Stimulated activated CD4-positive, alpha-beta T cell treated with anti-CD3 and anti-CD28 coated beads, Interleukin-2, amount 100 ng/mL, for 48 hours (primary cell): ENCODE measurements at places on chromosomes 16 and 17.

DNA sequence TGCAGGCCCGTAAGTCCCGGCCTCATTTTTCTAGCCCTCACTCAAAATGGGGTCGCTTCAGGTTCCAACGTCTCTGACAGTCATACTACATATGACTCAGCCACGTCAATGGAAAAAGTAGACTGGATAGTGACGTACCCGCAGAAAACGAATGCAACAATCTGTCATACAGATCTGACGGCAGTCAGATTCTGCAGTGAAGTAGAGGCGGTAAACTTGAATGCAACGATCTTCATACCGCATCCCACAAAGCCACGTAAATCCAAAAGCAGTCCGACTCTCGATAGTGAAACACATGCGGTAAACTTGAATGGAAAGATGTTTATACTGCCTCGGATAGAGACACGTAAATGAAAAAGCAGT lies 38.4 kb upstream of the ARL4D start:
- DNase-seq: peak; percentile 59

DNA sequence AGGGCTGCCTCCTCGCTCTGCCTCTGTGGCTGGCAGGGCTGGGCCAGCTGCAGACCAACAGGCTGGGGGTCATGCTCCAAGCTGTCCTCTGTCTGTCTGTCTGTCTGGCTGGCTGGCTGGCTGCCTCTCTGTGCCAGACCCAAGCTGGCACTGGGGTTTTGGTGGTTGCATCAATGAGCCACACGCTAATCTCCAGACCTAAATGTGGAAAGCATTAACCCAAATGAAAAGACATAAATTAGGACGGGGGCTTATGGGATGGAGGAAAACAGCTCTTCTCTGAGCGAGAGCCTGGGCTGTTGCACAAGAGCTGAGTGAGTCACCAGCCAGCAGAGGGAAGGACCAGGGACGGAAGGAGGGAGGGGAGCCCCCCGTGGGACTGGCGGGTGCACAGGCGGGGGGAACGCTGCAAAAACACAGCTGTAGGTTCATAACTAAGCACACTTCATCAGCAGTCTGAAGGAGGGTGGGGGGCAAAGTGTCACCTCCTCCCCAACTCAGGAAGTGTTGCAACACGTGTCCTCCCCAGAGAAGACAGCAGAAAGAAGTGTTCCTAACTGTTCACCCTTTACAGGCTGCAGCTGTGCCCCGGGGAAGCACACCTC lies 83.4 kb downstream of the GAS7 start:
- peak; percentile 14 for DNase-seq

- DNase-seq: peak; percentile 65
These were observed 34.7 kb downstream of the SBK1 start for GRCh38 chr16:28326881-28327610.

GRCh38 chr16:29710227-29711219 lies 31.5 kb downstream of the QPRT start:
- DNase-seq: no peak

DNA sequence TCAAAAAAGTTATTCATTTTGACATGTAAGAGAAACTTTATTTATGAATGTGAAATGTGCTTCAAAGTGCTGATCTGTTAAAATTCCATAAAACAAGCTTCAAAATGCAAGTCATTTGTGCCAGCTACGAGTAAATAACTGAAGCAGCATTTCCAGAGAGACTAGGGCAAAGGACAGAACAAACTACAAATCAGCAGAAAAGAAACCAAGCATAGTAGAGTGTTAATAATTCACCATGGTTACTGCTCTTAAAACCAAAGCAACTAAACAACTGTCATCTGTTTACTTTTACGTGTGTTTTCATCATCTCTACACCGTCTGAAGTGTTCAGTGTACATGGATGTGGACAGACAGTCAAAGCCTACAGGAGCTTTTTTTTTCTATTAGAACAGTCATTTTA lies 1.6 kb upstream of the ASPA start:
- DNase-seq: no peak

GRCh38 chr16:376817-377418 lies 4.9 kb downstream of the PGAP6 start:
- DNase-seq: no peak

GRCh38 chr16:19142939-19143598 lies 25.0 kb upstream of the SYT17 start:
- DNase-seq: no peak

DNA sequence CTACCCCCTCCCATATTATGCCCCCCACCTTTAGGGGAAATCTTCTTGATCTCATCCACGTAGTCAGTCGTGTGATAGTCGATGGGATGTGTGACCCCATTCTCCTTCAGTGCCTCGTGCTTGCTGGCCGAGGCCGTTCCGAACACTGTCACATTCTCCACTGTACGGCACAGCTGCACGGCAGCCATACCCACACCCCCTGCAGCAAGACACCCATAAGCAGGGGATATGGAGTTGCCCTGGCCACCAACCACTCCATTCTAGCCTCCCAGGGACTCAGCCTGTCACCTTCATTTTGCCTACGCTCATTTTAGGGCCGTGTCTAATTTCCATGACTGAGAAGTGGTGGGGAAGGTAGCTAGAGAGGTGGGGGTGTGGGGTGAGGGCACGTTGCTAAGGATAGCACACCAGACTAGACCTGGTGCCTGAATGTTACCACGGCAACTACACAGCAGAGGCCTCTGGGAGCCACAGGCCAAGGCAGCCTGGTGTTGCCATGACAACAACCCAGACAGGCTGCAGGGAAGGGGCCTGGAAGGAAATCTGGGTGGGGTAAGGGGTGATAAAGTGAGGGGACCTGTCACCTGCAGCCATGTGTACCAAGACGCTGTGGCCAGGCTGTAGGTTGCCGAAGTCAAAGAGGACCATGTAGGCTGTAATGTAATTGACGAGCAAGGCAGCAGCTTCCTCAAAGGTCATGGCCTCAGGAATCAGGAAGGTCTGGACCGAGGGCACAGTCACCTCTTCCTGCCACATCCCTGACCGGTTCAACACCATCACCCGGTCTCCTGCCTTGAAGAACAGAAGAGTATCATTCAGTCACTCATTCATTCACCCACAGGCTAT lies 4.0 kb downstream of the VAT1 start:
- no peak for DNase-seq

GRCh38 chr16:11498683-11499082 lies 88.0 kb downstream of the LITAF start:
- DNase-seq: no peak

- DNase-seq: no peak
These were observed 520.8 kb upstream of the ZFHX3 start for GRCh38 chr16:73568769-73569168.

GRCh38 chr17:17700251-17700969 lies 19.2 kb downstream of the RAI1 start:
- DNase-seq: no peak

GRCh38 chr17:63716426-63716825 lies 16.5 kb upstream of the LIMD2 start:
- no peak for DNase-seq

GRCh38 chr17:73334771-73335513 lies 23.1 kb upstream of the CDC42EP4 start:
- DNase-seq: no peak

- DNase-seq: no peak
These were observed 30.9 kb downstream of the DCAKD start for GRCh38 chr17:45020354-45021138.

DNA sequence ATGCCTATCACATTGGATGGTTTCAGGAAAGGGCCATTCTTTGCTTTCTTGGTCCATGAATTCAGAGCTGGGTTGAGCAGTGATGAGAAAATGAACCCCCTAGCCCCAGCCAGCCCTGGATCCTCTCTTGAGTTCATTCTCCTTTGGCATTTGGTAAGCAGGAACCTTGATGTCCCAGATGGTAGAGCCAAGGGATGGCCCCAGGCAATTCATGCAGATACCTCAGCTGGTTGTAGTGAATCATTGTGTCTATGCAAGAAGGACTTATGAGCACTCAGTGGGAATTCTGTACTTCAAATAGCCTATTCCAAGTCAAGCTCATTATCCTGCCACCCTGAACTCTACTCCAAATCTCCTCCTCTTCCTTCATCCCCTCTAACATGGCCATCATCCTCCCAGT lies 412.7 kb downstream of the UTP18 start:
- no peak for DNase-seq

- DNase-seq: no peak
These were observed 20.8 kb downstream of the ATP6V0D1 start for GRCh38 chr16:67460168-67460567.

- DNase-seq: no peak
These were observed 8.5 kb downstream of the HS3ST3A1 start for GRCh38 chr17:13593021-13593751.

DNA sequence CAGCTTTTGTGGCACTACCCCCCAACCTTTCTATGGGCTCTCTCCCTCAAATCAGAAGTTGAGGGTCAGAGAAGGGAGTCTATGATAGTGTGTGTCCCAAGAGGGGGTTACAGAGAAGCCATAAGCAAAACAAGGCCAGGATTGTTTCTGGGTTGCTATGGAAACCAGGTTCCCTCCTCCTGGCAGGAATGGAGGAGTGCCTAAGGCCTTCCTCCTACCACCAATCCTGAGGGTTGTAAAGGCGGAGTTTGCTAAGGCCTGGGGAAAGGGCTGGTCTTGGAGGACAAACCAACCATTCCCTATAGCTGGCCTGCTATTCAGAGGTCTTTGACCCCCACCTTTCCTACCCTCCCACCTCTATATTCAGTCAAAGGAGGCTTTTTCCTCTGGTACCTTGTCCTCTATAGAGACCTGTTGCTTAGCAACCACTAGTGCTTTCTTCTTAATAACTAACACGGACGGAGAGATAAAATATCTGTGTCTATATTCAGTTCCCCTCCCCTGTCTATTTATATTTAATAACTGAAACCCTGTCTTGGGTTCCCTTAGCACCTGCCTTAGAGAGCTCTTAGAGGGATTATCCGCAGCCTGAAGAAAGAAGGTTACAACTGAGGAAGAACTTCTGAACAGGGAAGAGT lies 43.4 kb downstream of the NEUROD2 start:
- no peak for DNase-seq

DNA sequence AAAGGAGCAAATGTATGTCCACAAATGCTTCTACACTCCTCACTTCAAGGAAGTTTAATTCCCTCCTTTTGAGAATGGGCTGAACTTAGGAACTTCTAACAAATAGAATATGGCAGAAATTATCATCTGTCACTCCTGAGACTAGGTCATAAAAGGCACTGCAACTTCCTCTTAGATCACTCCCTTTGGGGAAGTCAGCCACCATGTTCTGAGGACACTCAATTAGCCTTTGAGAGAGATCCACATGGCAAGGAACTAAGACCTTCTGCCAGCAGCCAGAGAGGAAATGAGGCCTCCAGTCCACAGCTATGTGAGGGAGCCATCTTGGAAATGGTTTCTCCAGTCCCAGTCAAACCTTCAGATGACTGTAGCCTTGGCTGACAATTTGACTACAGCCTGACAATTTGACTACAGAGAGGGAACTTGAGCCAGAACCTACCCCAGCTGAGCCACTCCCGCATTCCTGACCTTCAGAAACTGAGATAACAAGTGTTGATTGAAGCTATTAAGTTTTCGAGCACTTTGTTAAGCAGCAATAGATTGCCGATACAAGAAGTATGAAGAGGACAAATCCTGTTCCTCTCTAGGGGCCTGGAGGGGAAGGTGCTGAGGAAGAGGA lies 113.4 kb upstream of the SEC14L1 start:
- no peak for DNase-seq

- DNase-seq: no peak
These were observed 584.0 kb upstream of the CDH8 start for GRCh38 chr16:62620275-62620674.

DNA sequence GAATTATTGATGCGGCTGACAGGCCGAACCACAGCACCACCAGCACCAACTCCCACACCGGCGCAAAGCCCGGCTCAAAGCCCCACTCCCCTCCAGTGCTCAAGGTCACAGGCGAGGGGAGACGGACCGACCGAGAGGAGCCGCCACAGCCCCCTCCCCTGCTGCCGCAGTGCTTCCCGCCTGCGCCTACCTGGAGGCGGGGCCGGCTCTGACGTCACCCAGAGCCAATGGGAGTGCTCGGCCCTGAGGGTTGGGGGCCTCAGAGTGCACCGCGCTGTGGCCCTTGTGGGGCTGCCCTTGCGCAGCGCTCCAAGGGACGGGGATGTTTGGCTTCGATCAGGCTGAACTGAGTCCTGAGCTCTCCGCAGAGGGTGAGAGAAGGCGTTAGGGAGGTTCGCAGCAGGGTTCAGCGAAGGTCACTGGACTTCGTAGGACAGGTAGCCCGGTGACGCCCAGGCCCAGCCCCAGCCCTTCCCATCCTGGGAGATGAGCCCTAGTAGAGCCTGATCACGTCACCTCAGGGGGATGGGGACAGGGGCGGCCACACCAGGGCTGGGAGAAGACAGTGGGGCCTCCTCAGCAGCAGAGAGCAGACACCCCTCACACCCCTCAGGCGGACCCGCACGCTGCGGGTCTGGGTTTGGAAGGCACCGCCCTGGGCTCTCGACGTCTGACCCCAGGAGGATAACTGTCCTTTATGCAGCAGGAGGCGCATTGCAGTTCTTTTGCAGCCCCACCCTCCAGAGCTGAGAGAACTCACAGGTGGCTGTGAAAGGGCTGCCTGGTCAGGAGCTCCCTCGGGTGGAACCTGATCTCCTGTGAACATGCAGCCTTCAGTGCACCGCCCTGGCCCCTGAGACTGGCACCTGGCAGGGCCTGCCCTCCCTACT lies 1.5 kb downstream of the NDRG4 start:
- no peak for DNase-seq

GRCh38 chr17:320139-320538 lies 32.5 kb downstream of the RPH3AL start:
- no peak for DNase-seq

DNA sequence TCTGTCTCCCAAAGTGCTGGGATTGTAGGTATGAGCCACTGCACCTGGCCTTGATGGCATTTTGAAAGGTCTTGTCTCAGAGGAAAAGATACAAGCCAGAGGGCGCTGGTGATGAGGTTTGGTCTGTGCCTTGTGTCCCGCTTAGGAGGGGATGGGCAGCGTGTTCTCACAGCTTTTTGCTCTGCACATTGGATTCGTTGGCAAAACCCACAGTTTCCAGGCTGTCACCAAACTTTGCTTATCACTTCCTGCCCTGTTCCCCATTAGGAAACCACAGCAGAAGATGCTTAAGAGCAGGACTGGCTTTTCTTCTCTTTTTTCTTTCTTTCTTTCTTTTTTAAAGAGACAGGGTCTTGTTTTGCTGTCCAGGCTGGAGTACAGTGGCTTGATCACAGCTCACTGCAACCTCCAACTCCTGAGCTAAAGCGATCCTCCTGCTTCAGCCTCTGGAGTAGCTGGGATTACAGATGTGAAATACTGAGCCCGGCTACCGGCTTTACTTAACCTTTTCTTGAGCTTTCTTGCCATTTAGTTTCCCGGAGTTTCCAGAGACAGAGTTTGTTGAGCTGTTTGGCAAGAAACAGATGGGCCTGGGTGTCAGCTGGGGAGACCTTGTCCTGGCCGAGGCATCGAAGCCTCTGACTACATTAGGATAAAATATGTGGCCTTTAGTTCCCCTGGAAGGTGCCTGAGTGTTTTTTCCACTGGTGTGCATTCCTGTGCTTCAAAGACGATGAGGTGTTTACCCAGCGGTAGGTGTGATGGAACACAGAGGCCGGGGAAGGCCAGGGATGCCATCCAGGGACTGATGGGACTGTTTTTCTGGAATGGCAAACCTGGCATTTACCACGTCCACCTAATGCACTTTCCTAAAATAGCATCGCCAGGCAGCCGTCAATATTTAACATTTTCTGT lies 112.9 kb downstream of the ABCC1 start:
- DNase-seq: no peak

- no peak for DNase-seq
These were observed 485 bp downstream of the DNAJA3 start for GRCh38 chr16:4426021-4426684.
